KBM-7 (cell line): ENCODE measurements at places on chromosomes 3 and 15.

GRCh38 chr3:119293871-119294695 is at the start of gene ARHGAP31:
ARHGAP31 (plus strand) TSS chr3:119294383; CDS start chr3:119294905, 522 bp downstream.
- DNase-seq: peak; percentile 77

DNA sequence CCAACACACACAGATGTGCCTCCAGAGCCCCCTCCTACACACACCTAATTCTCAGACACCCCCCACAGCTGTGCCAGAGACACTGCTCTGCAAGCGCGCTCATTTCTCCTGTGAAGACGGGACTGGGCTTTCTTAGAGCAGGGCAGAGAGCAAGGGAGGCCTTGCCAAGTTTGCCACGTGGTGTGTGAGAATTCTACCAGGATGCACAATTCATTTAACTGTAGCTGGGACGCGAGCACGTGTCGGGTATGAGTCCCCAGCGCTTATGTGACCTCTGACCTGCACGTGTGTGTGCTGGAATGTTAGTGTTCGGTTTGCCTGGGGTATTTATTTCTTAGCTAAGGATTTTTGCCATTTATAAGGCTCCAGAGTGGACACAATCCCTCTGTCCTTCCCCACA is 37.0 kb downstream of the FEM1B start:
- no peak for DNase-seq

- no peak for DNase-seq
Measured at GRCh38 chr3:13504161-13504831, 24.2 kb downstream of the HDAC11 start.

DNA sequence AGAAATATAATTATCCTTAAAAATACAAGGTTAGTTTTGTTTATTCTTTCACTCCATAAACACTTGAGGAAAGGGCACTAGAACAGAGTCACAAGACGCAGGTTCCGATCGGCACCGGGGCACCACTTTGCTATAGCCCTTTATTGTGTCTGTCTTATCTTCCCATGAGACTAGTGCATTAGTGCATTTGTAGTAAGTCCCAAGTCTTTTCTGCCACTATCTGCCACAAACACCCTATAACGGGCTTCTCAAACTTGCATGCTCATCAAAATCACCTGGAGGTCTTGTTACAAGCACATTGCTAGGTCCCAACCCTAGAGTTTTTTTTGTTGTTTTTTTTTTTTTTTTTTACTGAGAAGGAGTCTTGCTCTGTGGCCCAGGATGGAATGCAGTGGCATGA is 213.1 kb downstream of the FOXP1 start:
- DNase-seq: no peak

GRCh38 chr3:42720126-42720525 is 17.5 kb upstream of the HHATL start:
- no peak for DNase-seq

- no peak for DNase-seq
Measured at GRCh38 chr15:100602823-100603393, 519 bp downstream of the ASB7 start.
